ENCODE measurements at places on chromosomes 4 and X.

DNA sequence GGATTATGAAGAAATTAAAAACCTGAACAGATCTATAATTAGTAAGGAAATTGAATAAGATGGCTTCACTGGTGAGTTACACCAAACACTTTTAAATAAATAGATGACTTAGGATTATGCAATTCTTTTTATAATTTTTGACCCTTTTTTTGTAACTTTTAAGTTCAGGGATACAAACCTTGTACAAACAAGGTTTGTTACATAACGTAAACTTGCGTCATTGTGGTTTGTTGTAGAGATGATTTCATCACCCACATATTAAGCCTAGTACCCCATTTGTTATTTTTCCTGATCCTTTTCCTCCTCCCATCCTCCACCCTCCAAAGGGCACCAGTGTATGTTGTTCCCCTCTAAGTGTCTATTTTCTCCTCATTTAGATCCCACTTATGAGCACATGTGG, 75.7 kb downstream of the CPEB2 start:
- no peak for DNase-seq

DNA sequence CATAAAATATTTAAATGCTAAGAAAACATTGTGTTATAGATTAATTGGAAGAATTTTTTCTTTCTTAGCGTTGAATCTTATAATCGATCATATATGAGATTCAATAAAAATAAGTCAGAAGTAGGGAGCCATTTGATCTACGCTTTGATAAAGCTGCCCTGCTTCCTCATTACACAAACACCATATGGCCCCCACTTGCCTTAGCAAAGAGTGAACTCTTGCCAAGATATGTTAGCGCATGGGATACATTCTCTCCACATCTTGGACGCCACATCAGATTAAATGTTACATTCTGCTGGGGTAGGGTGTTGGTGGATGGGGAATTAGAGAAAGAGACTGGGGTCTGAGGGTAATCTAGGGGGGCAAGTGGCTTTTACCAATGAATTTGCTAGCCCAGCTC, 207.7 kb upstream of the MID1 start:
- DNase-seq = no peak

DNA sequence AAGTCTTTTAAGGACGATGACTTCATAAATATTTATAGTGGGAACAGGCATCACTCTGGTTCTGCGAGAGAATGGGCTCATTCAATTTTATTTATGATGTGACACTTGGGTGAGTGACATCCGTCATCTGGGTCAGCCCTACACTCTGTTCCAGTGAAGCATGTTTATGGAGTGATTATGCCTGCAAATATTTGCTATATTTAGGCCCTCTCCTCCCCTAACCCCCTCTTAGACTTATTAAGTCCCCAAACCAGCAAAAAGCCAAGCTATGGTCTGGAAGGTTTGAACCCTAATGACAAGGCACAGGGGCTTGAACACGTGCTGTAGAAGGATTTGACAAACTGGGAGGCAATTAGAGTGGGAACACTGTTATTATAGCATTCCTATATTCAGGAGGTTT, 55.9 kb downstream of the C4orf51 start:
- no peak for DNase-seq

- no peak for DNase-seq
Measured at GRCh38 chr4:82891707-82892466, 934 bp upstream of the SEC31A start.

- no peak for DNase-seq
Measured at GRCh38 chrX:3044671-3045070, 3.4 kb downstream of the ARSF start.

GRCh38 chr4:140088323-140088967, 65.5 kb downstream of the MAML3 start:
- no peak for DNase-seq

- no peak for DNase-seq
Measured at GRCh38 chr4:124519196-124519595, 193.3 kb downstream of the ANKRD50 start.

GRCh38 chrX:99698451-99698850, 711.6 kb downstream of the PCDH19 start:
- DNase-seq = no peak

DNA sequence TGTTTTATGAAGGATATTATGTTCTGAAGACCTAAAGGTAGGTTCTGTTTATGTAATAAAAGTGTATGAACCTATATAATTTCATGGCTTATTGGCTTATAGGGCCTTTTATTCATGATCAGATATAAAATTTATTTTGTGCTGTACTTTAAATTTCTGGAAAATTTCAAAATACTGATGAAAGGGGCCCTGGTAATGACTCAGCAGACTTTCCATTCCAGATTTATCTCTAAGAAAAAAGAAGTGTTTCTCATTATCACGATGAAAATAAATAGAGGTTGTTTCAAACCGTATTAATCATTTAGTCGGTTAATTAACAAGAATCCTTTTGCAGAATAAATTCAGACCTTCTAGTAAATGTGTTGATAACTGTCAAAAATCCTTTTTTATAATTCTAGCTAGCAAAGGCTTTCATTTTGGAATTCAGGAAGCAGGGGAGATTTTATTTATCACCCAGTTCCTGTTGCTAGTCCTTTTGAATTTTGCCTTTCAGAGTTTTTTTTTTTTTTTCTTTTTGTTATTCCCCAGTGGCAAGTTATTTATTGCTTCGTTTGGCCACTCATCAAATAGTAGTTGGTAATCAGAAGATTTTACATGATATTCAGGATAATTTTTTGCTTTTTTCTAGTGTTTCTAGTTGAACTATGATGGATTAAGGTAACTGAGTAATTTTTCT, 5.4 kb upstream of the TAPT1 start:
- DNase-seq = no peak

DNA sequence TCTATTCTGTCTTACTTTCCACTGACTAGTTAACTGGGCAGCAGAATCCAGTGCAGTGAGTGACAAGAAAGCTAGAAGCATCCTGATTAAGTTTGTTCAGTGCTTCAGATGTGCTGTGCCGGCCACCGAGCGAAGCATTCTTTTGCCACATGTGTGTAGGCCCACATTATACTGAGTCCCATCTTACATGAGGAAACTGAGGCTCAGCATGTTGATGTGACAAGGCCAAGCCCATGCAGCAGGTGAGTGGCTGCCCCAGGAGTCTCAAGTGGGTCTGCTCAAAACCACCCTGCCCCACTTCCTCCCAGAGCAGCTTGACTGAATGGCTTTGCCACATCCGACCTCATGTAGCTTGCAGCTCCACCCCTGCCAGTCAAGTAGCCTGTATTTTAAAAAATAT, 50.5 kb downstream of the RHOH start:
- DNase-seq = no peak

DNA sequence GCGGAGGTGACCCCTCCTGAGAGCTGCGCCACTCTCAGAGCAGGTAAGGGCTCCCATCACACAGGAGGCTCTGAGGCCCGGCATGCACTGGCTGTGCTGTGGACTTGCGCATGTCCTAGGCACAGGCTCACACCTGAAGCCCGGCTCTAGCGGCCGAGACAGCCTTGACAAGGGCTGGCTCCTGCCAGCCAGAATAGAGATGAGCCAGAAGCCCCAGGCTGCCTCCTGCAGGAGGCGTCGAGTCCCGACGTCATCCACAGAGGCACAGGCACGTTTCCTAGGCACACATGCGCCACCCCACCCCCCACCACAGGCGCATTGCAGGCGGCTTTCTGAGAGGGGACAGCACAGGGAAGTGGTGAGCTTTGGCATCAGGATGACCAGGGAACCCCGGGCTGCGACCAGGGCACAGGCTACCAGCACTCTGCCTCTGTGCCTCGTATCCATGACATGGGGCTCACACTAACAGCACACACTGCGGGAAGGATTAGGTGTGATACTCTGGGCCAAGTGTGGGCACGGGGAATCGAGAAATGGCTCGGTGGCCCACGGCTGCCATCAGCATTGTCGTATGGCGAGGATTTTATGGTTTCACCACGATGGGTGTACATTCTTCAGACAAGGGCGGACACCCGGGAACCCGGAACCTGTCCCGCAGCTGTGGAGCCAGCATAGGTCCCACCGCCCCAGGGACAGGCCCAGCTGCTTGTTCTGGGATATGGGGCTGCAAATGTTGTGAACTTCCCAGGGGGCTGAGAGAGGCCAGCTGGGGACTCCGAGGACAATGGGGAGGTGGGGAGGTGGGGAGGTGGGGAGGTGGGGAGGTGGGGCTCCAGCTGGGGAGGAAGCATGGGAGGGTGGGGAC, 90.7 kb upstream of the ADRA2C start:
- DNase-seq = no peak

- DNase-seq = no peak
Measured at GRCh38 chr4:36388710-36389109, 107.3 kb downstream of the DTHD1 start.

- no peak for DNase-seq
Measured at GRCh38 chr4:38670939-38671591, 7.1 kb downstream of the KLF3 start.
